ENCODE measurements at places on chromosomes 16 and 17.

DNA sequence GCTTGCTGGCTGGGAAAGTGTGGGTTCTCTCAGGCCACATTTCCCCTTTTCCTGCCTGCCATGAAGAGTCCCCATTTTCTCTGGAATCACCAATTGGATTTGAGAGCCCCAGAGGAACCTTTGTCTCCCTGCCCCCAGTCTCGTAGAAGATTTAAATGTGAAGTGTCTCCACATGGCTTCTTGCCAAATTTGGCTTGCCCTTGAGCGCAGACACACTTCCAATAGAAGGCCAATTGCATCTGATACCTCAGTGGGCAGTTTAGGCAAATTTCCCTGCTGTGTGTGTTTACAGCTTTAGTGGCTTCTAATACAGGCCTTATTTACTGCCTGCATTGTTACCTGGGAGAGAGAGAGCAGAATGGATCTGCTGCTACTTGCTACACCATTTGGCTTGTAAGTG, 29.7 kb downstream of the CDK5R1 start:
- peak; percentile 60 for DNase-seq

GRCh38 chr17:34486761-34487160, 92.6 kb upstream of the TMEM132E start:
- no peak for DNase-seq

DNA sequence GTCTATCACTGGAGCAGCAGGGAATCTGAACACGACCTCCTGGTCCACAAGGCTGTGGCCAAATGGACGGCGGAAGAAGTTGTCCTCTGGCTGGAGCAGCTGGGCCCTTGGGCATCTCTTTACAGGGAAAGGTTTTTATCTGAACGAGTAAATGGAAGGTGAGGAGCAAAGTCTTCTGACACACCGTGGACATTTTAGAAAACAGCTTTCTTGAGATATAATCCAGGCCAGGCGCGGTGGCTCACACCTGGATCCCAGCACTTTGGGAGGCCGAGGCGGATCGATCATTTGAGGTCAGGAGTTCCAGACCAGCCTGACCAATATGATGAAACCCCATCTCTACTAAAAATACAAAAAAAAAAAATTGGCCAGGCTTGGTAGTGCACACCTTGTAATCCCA, 17.1 kb downstream of the BFAR start:
- DNase-seq: no peak

DNA sequence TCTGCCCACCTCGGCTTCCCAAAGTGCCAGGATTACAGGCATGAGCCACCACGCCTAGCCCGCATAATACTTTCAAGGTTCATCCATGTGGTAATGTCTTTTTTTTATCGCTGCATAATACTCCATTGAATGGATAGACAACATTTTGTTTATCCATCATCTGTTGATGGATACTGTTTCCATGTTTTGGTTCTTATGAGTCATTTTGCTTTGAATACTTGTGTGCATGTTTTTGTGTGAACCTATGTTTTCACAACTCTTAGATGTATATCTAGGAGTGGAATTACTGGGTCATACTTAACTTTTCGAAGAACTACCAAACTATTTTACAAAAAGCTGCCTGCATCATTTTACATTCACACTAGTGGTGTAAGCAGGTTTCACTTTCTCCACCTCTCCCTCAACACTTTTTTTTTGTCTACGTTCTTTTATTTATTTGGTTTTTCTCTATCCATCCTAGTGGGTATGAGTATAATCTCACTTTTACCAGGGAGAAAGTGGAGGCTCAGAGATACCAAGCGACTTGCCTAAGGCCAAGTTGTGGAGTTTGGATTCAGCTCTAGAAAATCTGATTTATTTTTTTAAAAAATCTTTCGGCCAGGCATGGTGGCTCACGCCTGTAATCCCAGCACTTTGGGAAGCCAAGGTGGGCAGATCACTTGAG, 151.2 kb downstream of the CMIP start:
- DNase-seq: no peak

DNA sequence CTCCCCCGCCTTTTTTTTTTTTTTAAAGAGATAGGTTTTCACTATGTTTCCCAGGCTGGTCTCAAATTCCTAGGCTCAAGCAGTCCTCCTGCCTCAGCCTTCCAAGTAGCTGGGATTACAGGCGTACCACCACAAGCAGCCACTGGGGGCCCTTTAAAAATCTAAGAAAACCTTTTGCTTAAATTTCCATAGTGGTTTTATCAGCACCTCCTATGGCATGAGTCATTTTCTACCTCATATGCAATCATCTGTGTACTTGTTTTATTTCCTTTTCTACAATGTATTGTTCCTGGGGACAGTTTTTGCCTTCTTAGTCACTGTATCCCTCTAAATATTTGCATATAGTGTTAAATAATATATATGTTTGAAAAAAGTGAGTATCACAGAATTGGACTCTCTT, 29.2 kb downstream of the GNA13 start:
- DNase-seq: no peak

DNA sequence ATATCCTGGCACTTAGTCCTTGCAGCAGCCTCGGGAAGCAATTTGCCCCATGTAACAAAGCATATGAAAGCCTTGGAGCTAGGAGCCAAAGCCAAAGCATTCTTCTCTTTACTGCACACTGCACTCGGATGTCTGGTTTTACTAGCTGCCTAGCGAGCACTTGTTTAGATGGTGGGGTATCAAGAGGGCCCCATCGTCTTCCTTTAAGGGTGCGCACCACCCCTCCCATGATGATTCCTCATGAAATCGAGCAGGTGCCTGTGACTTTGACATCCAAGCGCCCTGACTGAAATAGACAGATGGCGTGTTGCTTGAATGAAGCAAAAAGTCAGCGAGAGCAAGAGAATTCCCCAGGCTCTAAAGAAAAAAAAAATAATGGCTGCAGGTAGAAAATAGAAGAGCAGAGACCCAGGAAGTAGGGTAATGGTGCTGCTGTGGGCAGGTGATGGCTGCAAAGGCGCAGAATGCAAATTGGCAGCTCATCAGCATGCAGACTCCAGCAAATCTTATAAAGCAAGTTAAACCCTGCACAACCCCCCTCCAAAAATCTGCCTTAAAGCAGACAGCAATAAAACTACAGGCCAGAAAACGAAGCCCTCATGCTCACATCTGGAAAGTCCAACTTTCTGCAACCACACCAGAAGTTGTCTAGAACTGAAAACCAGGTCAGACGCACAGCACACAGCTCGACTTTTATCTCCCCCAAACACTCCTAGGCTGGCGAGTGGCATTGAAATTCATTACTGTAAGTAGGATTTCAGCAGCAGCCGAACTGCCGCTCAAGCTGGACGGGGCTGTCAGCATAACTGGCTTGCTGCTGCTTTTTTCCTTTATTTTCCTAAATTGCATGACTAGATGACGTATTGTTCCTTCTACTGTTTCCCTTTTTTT, 384.3 kb downstream of the RBFOX1 start:
- DNase-seq: no peak

GRCh38 chr17:17402558-17402957, 74.2 kb upstream of the MED9 start:
- no peak for DNase-seq

GRCh38 chr17:50301891-50302584, 27.8 kb downstream of the TMEM92 start:
- no peak for DNase-seq

DNA sequence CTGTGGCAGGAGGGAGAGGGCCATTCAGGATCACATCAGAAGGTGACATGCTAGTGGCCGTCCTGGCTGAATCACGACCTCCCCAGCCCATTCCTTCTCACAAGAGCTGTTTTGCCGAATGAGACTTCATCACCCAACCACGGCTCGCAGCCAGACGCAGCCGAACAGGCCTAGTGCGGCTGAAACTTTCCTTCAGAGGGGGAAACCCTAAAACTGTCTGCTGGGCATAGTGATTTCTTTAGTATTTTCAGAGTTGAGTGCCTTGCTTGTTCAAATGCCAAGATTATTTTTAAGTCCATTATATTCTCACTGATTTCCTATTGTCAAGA, 343.7 kb downstream of the CPPED1 start:
- no peak for DNase-seq

DNA sequence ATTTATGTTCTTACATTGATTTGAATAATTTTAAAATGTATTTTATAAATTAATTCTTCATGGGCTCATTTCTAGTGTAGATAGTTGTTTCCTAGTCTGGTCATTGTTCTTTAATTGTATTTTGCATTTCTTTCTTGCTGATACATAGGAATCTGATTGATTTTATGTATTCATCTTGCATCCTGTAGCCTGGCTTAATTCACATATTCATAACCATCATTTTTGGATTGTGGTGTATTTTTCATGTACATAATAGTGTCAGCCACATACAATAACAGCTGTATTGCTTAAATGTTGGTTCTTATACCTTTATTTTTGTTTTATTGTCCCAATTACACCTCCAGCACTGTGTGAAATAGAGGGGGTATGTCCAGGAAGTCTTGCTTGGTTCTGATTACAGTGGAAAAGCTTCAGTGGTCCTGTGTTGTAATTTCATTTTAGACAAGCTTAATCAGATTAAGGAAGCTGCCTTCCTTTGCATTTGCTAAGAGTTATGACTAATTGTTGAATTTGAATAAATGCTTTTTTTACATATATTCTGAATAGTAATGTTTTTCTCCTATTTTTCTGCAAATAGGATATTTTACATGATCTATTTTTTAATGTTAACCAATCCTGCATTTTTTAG, 103.7 kb downstream of the USP22 start:
- DNase-seq: no peak

DNA sequence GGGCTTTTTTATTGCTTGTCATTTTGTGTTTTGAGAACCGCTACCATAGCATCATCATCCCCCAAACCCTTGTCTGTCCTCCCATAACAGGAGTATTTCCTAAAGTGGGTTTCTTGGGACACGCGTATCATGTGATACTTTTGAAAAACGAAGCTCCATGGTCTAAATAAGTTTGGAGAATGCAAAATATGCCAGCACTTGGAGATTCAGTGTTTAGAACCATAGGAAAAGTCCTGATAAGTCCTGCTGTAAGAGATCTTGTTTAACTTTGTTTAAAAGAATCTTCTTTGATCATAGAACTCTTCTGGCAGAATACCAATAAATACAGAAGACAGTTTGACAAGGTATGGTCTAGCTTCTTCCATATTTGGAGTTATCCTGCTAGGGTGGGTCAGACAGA, 59.3 kb downstream of the NKD1 start:
- no peak for DNase-seq

GRCh38 chr17:77089124-77089490, 51.7 kb upstream of the SEC14L1 start:
- DNase-seq: no peak

- DNase-seq: no peak
Observed at GRCh38 chr16:81170824-81171223, 67.7 kb upstream of the BCO1 start.

DNA sequence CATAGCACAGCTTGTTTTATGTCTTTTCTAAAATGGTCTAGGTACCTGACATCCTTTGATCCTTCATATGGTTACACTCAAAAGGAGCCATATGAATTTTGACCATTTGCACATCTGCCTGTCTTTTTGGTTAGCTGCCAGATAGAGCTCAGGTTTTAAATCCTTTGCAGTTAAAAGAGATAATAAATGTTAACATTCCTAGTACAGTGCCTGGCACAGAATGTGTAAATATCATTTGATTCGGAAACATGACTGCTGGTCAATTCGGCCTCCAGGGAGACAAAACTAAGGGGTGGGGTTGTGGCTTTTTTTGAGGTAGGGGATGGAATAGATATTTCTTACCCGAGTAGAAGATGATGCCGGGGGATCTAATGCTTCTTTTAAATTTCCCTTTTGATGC, 64.2 kb downstream of the FTO start:
- DNase-seq: no peak

- DNase-seq: peak; percentile 63
Observed at GRCh38 chr17:67824735-67825626, at the start of gene BPTF. Gene BPTF (plus strand): TSS chr17:67825503. CDS start chr17:67825725, 222 bp downstream.

DNA sequence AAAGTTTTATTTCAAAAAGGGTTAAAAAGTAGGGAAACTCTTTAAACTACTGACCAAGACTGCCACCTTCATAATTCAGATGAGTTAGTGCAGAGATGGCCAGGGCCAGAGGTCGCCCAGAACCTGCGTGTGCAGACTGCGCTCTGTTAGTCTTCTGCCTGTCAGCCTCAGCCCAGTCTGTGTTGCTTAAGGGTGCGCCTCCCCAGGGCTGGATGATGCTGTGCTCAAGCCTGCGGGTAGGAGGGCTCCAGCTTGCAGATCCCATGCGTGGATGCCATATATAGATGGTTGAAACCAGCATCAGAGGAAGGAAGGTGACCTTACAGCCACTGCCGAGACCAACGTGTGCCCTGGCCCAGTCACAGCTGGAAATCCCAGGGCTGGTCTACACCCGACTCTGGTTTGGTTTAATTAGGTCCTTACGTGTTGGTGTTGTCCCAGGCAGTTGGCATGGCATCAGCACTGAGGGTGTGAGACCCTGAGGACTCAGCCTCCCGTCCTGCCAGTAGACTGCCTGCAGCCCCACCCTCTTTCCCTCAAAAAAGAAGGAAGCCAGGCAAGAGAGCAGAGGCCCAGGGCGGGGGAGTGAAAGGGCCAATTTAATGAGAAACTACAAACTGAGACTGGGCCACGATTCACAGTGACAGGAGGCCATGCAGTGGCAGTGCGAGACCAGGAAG, 27.7 kb downstream of the CDIP1 start:
- no peak for DNase-seq

GRCh38 chr17:58318627-58319172, 9.9 kb downstream of the TSPOAP1 start:
- no peak for DNase-seq

GRCh38 chr17:75623386-75623785, 9.8 kb upstream of the SMIM5 start:
- no peak for DNase-seq

- no peak for DNase-seq
Observed at GRCh38 chr17:61458421-61459141, 6.4 kb downstream of the TBX4 start.

GRCh38 chr16:67151431-67152097, 766 bp upstream of the B3GNT9 start:
- DNase-seq: no peak

- DNase-seq: no peak
Observed at GRCh38 chr17:44374306-44375195, 10.9 kb upstream of the FAM171A2 start.

DNA sequence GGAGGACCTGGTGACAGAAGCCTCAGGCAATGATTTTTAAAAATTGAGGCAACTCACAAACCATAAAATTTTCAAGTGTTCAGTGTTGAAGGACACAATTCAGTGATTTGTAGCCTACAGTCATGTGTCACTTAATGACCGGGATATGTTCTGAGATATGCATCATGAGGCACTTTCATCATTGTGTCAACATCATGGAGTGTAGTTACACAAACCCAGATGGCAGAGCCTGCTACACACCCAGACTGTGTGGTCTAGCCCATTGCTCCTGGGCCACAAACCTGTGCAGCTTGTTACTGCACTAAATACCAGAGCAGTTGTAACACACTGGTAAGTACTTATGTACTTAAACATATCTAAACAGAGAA, 1.6 kb downstream of the PRSS41 start:
- no peak for DNase-seq

DNA sequence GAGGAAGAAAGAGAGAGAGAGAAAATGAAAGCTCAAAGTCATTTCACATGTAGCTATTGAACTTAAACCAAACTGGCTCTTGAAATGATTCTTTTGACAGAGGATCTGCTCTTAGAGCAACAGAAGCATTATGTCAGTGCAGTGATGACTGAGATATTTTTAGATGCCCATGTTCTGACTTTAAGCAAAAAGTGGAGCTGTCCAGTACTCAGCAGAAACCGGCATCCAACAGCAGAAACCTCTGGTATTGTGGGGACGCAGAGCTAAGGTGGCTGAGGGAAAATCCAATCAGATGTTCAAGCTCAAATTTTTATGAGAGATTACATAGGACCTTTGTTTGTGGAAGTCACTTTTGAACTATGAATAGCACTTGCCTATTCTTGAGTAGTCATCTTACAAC, 69.8 kb upstream of the ANKFN1 start:
- DNase-seq: no peak

GRCh38 chr16:4415538-4416199, 727 bp downstream of the CORO7 start:
- no peak for DNase-seq

Data from NCI-H1436 treated with DMSO at 0.1 percent for 48 hours (cell line).